ENCODE measurements at places on chromosomes 5 and 9. TPM values are rescaled to one million over a fixed set of nuclear protein-coding genes. Genes with fewer than 3 reads are reported as not detected.

GRCh38 chr5:43065387-43065947 lies 25.3 kb upstream of the ANXA2R start:
- H3K27ac ChIP-seq, result peak overlapping the region; percentile 91
- peaks cover 3% of the 10 kb centered on the region for H3K36me3 ChIP-seq
- no peak for DNase-seq
- H3K27me3 ChIP-seq, result no peaks in the 10 kb centered on the region
- peak overlapping the region; percentile 88 for H3K4me3 ChIP-seq

- DNase-seq, result no peak
- H3K27ac ChIP-seq, result no peak overlapping the region
- H3K36me3 ChIP-seq, result no peaks in the 10 kb centered on the region
- H3K4me3 ChIP-seq, result no peak overlapping the region
Observed at GRCh38 chr5:159775890-159776289, 140.4 kb upstream of the ADRA1B start.

GRCh38 chr5:9544056-9544455 lies 1.8 kb downstream of the SEMA5A start:
- peak overlapping the region; percentile 75 for H3K4me3 ChIP-seq
- peaks cover 7% of the 10 kb centered on the region for H3K27me3 ChIP-seq
- peak overlapping the region; percentile 52 for H3K27ac ChIP-seq
- no peaks in the 10 kb centered on the region for H3K36me3 ChIP-seq

GRCh38 chr9:94802793-94803192 lies 76.3 kb downstream of the AOPEP start:
- DNase-seq, result no peak
- no peak overlapping the region for H3K4me3 ChIP-seq
- peak overlapping the region; percentile 5 for H3K27ac ChIP-seq
- H3K27me3 ChIP-seq, result no peaks in the 10 kb centered on the region
- peaks cover 61% of the 10 kb centered on the region for H3K4me1 ChIP-seq

The ZBTB34 gene
- 6.3 TPM for total RNA-seq

The NIPSNAP3A gene
- 17.2 TPM for total RNA-seq

The IFNA2 gene
- total RNA-seq, result not detected

DNA sequence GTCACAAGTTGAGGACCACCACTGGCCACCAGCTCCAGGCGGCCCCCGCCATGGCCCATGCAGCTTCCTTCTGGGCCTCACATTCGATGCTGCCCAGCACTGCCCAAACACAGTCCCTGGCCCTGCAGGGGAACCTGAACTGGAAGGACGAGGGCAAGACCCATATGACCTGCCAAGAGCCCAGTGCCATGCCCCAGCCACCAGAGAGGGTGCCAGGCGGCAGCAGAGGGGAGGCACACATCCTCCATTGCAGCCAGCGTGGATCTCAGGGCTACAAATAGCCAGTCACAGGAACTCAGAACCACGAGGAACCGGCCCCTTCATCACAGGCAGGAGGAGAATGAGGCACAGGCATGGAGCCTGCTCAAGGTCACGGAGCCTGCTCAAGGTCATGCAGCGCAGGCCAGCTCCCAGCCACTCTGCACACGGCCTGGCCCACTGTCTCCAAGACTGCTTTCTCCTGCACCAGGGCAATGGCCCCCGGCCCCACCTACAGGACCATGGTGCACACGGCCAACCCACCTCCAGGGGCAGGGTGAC lies 69.6 kb downstream of the SEMA4D start:
- no peak for DNase-seq
- no peaks in the 10 kb centered on the region for H3K27me3 ChIP-seq
- H3K36me3 ChIP-seq, result no peaks in the 10 kb centered on the region
- no peak overlapping the region for H3K27ac ChIP-seq
- H3K4me3 ChIP-seq, result no peak overlapping the region

The PCDHB16 gene
- 2.2 TPM for total RNA-seq

- no peaks in the 10 kb centered on the region for H3K27me3 ChIP-seq
- DNase-seq, result no peak
- H3K36me3 ChIP-seq, result no peaks in the 10 kb centered on the region
Observed at GRCh38 chr5:148961261-148962199, 101.3 kb downstream of the SH3TC2 start.

DNA sequence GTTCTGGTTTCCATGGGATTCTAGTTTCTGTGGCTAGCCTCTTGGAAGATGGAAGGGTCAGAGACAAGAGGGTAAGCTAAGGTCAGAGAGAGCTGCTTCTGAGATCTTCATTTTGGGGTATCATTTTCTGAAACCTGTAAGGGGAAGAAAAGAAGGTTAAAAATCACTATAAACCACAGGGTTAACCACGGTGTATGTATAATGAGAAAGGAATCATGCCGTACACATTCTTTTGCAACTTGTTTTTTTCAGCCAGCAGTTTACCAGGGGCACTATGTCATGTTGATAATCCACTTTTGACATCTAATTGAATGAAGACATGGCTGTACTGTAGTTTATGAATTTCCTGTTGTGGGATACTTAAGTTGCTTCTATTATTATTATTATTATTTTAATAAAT lies 164.4 kb downstream of the FOCAD start:
- no peak overlapping the region for H3K27ac ChIP-seq
- H3K36me3 ChIP-seq, result no peaks in the 10 kb centered on the region
- no peaks in the 10 kb centered on the region for H3K27me3 ChIP-seq
- no peak overlapping the region for H3K4me3 ChIP-seq
- H3K4me1 ChIP-seq, result no peaks in the 10 kb centered on the region
- DNase-seq, result no peak

The DMRTA1 gene
- 0.59 TPM for total RNA-seq

DNA sequence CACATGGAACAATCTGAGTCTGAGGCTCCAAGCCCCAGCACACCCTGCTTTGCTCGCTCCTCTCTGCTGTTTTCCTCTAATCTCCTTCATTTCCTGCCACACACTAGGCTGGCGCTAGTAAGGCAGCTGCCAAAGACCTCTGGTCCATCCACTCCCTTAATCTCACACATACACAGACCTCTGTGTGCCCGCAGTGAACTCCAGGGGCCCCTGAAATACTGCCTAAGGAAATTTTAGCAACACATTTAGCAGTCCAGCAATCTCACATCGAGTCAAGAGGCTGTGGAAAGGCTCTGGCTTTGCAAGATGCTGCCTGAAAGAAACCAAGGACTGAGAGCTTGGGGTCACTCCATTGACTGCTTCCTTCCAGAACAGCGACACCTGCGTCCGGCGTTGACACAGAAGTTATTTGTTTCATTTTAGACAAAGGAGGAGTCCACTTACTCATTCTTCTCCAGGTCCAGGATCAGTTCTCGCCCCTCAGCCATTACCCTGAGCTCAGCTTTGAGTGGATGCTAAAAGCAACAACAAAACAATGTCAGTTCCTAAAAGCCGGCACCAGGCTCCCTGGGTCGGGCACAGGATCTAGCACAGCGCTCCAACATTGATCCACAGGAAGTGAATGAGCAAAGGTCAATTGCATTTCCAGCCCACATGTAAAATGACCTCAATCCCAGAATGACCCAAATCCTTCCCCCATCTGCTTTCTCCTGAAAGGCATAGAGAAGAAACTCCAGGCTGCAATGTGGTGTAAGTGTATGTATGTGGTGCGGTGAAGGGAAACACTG lies 11.5 kb downstream of the ADAM19 start:
- H3K4me1 ChIP-seq, result peaks cover 44% of the 10 kb centered on the region
- H3K36me3 ChIP-seq, result no peaks in the 10 kb centered on the region
- DNase-seq, result no peak
- peak overlapping the region; percentile 11 for H3K27ac ChIP-seq

DNA sequence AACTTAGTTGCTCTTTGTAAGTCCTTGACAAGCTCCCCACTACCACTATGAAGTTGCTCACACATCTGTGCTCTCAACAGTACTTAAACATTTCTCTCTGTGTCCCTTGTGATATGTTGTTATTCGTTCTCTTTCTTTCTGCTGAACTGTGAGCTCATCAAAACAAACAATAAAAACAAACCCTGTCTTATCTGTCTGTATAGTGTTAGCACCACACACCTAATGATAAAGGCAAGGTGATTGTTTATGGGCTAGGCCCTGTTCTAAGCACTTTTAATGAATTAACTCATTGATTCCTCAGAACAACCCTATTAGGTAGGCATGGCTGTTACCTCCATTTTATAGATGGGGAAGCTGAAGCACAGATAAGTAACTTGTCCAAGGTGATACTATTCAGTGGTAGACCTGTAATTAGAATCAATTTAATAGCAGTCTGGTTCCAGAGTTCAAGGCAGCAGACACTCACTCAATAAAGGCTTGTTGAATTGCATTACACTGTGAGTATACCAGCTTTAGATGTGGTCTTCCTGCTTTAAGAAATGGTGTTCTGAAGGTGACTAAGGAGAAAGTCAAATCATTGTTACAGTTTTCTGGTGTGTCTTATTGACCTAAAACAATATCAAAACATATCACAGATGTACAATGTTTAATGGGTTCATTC lies 153.6 kb upstream of the ELL2 start:
- H3K27ac ChIP-seq, result no peak overlapping the region
- no peak overlapping the region for H3K4me3 ChIP-seq
- DNase-seq, result no peak
- no peaks in the 10 kb centered on the region for H3K27me3 ChIP-seq
- no peaks in the 10 kb centered on the region for H3K4me1 ChIP-seq

DNA sequence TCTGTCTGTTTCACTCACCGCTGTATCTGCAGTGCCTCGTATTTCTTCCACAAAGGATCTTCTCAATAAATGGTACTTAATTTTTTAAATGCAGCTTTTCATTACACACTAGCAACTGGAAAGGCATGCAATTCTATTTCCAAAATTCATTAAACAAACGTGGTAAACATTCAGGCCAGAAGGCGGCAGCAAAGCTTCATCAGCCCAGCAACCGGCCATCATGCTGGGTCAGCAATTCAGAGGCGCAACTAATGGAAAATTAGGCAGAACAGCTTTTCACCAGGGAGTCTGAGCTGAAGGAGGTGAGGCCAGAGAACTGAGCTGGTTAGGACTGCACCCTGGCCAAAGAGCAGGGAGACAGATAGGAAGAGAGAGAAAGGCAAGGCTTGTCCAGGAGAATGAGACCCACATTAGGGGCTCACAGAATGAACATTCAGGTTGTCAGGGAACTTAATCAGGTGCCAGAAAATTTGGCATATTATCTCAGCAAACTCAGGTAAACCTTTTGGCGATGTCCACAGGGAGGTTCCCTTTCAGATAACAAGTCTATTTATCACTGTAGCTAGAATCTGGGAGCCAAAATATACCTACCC lies 17.7 kb upstream of the RNF180 start:
- H3K4me3 ChIP-seq, result no peak overlapping the region
- H3K4me1 ChIP-seq, result peaks cover 4% of the 10 kb centered on the region
- H3K36me3 ChIP-seq, result no peaks in the 10 kb centered on the region
- no peak overlapping the region for H3K27ac ChIP-seq

GRCh38 chr5:115487756-115488155 lies 56.8 kb downstream of the FEM1C start:
- no peak for DNase-seq
- no peak overlapping the region for H3K27ac ChIP-seq
- no peaks in the 10 kb centered on the region for H3K27me3 ChIP-seq
- no peaks in the 10 kb centered on the region for H3K36me3 ChIP-seq

GRCh38 chr9:111482694-111483438 lies 1.3 kb downstream of the ECPAS start:
- H3K27me3 ChIP-seq, result no peaks in the 10 kb centered on the region
- peaks cover 48% of the 10 kb centered on the region for H3K4me1 ChIP-seq
- H3K36me3 ChIP-seq, result no peaks in the 10 kb centered on the region
- peak; percentile 82 for DNase-seq

- no peaks in the 10 kb centered on the region for H3K27me3 ChIP-seq
- H3K4me1 ChIP-seq, result peaks cover 27% of the 10 kb centered on the region
- peak overlapping the region; percentile 87 for H3K27ac ChIP-seq
- H3K4me3 ChIP-seq, result no peak overlapping the region
- no peaks in the 10 kb centered on the region for H3K36me3 ChIP-seq
Observed at GRCh38 chr9:89360465-89360864, 42.2 kb downstream of the SECISBP2 start.

GRCh38 chr5:17359451-17360011 lies 138.5 kb upstream of the TAF11L2 start:
- no peak overlapping the region for H3K4me3 ChIP-seq
- H3K36me3 ChIP-seq, result no peaks in the 10 kb centered on the region
- H3K27me3 ChIP-seq, result no peaks in the 10 kb centered on the region
- no peaks in the 10 kb centered on the region for H3K4me1 ChIP-seq

- no peak overlapping the region for H3K27ac ChIP-seq
- H3K4me1 ChIP-seq, result peaks cover 33% of the 10 kb centered on the region
- no peaks in the 10 kb centered on the region for H3K36me3 ChIP-seq
- no peaks in the 10 kb centered on the region for H3K27me3 ChIP-seq
Observed at GRCh38 chr5:32419791-32420190, 24.7 kb downstream of the ZFR start.

GRCh38 chr5:138287246-138287645 lies 12.8 kb upstream of the GFRA3 start:
- H3K27me3 ChIP-seq, result no peaks in the 10 kb centered on the region
- DNase-seq, result no peak
- no peak overlapping the region for H3K4me3 ChIP-seq
- H3K27ac ChIP-seq, result no peak overlapping the region
- H3K4me1 ChIP-seq, result no peaks in the 10 kb centered on the region
- H3K36me3 ChIP-seq, result no peaks in the 10 kb centered on the region

DNA sequence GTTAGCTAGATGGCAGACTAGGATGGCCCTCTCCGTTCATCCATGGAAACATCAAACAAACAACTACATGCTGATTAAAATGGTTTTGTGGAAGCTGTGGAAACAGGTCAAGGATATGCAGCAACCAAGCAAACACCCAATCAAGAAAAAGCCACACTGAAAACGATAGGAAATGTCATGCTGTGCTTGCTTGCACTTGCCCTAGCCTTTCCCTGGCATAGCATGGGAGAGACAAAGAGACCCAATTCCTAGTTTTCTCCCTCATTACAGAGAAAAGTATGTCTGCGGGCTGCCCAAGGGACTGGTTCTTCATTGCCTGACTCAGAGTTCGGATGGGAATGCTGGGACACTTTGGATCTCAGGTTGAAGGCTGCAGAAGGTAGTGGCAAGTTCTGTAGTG lies 98.7 kb downstream of the FANCC start:
- no peaks in the 10 kb centered on the region for H3K27me3 ChIP-seq
- no peak overlapping the region for H3K4me3 ChIP-seq
- H3K36me3 ChIP-seq, result no peaks in the 10 kb centered on the region
- no peak for DNase-seq

GRCh38 chr5:98605426-98605825 lies 168.0 kb upstream of the RGMB start:
- no peak overlapping the region for H3K27ac ChIP-seq
- DNase-seq, result no peak
- H3K4me3 ChIP-seq, result no peak overlapping the region
